Renal cortex interstitium (tissue), 15 donors: ENCODE measurements at places on chromosomes 2 and 18. TPM values are rescaled to one million over a fixed set of nuclear protein-coding genes. Genes with fewer than 3 reads are reported as not detected.

GRCh38 chr2:20618468-20618885 lies 32.4 kb downstream of the HS1BP3 start:
- DNase-seq = no peak

The MERTK gene
- 18.7 TPM for polyA plus RNA-seq

GRCh38 chr2:112542984-112543661 lies 858 bp downstream of the POLR1B start:
- DNase-seq = peak; percentile 9

The RIOK3 gene
- polyA plus RNA-seq = 80.1 TPM

GRCh38 chr2:111624411-111625156 lies 259.4 kb downstream of the ANAPC1 start:
- no peak for DNase-seq

DNA sequence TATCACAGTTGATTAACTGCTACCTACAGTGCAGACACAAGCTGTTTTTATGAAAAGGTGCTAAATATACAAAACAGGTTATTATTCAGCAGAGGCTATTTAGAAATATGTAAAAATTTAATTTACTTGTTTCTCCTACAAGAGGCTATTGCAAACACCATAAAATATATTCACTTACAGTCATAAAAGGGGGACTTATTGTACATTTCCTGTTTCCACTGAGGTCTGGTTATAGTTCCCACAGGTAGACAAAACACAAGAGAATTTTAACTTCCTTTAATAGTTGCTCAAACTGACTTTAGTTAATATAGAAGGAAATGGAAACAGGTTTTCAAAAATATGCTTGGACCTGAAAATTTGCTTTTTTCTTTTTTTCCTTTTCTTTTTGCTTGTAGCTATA lies 40.0 kb upstream of the FRZB start:
- DNase-seq = no peak

The PLGLB1 gene
- 8.6 TPM for polyA plus RNA-seq

DNA sequence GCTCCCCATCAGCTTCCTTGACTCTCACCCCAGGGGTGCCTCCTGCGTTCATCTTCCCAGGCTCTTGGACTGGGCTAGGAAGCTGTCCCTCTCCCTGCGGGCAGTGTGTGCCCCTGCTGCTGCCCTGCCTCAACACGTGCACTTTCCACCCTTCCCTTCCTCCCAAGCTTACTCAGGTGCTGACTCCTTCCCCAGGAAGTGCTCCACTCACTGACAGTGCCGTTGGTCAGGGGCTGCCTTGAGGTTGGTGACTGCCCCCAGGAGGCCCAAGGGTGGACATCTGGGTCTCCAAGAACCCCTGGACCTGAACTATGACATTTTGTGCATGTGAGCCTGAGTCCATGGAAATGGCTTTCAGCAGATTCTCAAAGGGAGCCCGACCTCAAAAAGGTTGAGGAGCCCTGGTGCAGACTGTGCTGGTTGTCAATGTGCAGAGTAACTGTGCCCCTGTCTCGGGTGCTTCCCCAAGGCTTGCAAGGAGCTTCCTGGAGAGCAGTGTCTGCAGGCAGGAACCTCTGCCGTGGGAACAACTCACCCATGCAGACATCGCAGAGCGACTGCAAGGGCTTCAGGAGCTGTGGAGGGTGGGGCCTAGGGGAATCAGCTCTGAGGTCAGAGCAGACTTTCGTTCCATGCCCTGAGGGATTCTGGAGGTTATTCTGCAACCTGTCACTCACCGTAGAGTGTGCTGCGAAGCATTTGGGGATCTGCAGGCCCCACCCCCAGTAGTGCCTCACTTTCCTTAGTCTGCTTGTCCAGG lies 116.5 kb upstream of the MCFD2 start:
- no peak for DNase-seq

- no peak for DNase-seq
Measured at GRCh38 chr2:235725841-235726240, 232.0 kb downstream of the AGAP1 start.

The AKAIN1 gene
- not detected for polyA plus RNA-seq

GRCh38 chr2:158699323-158699722 lies 95.8 kb upstream of the DAPL1 start:
- DNase-seq = no peak

The CCBE1 gene
- 35.2 TPM for polyA plus RNA-seq

The SLC11A1 gene
- polyA plus RNA-seq = 1.6 TPM

The GPAT2 gene
- 0.83 TPM for polyA plus RNA-seq

- DNase-seq = no peak
Measured at GRCh38 chr2:159738509-159739390, 26.4 kb downstream of the MARCHF7 start.

DNA sequence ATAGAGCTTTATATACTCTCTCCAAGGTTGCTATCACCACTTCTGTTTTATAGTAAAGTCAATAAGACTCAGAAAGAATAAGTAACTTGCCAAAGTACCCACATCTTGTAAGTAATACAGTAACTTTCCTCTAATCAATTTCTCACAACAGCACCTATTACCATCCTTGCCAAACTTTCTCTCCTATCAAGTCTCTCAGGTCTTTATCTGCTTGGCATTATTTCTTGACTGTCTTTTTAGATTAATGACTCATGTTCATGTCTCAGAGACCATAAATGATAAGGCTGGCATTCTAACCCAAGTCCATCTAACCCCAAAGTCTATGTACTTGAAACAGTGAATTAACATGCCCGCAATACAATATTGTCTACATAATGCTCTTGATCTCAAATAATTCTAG lies 618.0 kb upstream of the ZEB2 start:
- no peak for DNase-seq

The MGAT4A gene
- polyA plus RNA-seq = 36.4 TPM

DNA sequence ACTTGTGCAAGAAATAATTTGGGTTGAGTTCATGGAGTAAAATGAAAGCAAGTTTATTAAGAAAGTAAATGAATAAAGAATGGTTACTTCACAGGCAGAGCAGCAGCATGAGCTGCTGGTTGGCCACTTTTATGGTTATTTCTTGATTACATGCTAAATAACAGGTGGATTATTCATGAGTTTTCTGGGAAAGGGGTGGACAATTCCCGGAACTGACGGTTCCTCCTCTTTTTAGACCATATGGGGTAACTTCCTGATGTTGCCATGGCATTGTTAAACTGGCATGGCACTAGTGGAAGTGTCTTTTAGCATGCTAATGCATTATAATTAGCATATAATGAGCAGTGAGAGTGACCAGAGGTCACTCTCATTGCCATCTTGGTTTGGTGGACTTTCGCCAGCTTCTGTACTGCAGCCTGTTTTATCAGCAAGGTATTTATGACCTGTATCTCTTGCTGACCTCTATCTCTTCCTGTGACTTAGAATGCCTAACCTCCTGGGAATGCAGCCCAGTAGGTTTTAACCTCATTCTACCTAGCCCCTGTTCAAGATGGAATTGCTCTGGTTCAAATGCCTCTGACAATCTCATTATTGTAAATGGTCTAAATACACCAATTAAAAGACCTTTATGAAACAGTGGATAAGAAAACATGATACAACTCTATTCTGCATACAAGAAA lies 114.1 kb upstream of the FIGN start:
- no peak for DNase-seq

DNA sequence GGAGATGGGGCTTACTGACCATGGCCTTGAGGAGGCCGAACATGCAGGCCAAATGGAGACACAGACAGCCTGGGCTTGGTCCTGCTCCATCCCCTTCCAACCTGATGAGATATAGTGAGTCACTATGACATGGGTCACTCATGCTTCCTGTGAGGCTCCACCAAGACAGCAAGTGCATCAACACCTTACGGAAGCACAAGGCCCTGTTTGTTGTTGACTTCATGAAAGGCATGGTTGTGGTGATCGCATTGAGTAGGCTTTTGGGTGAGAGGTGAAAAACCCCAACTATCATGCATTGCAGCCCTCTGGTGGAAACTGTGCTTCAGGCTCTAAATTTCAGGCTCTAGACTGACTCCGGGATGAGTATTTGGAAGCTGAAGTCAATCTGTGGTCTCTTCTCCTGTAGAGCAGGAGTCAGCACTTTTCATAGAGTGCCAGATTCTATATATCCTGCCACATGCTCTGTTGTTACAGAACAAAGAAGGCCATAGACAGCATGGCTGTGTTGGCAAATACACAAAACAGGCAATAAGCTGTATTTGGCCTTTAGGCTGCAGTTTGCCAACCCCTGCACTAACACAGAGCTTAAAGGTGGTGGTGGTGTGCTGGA lies 10.1 kb downstream of the IL37 start:
- no peak for DNase-seq

- DNase-seq = no peak
Measured at GRCh38 chr2:27664622-27665363, 1.1 kb downstream of the SLC4A1AP start.

The CTAGE1 gene
- polyA plus RNA-seq = 0.06 TPM

The CKAP2L gene
- 19.7 TPM for polyA plus RNA-seq

The SERPINB2 gene
- 0.15 TPM for polyA plus RNA-seq

The FKBP7 gene
- polyA plus RNA-seq = 55.0 TPM

GRCh38 chr2:234027641-234028040 lies 22.9 kb upstream of the SPP2 start:
- no peak for DNase-seq

DNA sequence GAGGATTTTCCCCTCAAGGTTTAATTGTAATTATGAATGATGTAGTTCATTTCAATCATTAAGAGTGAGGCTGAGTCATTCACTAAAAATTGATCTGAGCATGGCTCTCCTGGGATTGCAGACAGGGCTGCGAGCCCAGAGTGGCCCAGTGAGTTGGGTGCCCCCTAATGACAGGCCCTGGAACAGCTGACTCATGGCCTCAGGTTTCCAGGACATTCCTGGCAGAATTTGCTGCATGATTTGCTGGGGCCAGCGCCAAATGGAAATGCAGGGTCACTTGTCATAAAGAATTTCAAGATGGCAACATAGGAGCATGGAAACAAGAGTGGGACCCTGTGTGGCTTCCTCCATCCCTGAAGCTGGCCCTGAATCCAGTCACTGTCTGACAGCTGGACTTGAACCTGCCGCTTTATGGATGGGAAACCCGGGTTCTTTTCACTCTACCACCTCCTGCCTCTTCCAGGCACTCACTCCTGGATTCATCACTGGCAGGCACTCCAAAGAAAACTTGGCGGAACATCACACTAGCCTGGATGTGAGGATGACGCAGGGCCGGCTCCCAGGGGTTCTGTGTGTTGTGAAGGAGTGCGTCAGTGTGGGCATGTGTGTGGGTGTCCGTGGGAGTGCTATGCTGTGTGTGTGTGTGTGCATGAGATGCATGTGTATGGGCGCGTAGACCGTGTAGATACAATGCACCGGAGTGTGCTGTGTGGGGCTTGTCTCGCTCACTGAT lies 15.2 kb downstream of the OTOF start:
- no peak for DNase-seq

- no peak for DNase-seq
Measured at GRCh38 chr2:181790716-181791649, 100.5 kb upstream of the ITPRID2 start.

DNA sequence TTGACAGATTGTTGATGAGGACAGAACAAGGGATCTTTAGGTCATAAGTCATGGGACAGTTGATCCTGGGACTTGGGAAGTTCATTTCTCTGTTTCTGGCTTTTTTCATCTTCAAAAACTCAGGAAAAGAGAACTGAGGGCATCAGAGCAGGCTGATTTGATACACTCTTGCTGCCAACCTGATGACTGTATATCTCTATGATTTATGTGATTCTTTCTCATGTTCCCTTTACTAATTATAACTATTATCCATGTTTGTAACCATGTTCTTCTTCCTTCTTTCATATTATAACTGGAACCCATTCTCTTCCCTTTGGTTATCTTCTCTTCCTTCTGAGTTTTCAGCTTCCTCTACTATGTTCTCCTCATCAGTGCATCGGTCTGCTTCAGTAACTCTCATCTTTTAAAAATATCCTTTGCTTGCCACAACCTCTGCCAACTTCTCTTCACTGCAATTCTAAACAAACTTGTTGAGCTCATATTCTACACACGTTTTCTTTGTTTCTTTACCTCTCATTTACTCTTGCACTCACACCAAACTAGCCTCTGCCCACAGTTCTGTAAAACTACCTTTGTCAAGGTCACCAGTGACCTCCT lies 13.5 kb downstream of the RASGRP3 start:
- no peak for DNase-seq

DNA sequence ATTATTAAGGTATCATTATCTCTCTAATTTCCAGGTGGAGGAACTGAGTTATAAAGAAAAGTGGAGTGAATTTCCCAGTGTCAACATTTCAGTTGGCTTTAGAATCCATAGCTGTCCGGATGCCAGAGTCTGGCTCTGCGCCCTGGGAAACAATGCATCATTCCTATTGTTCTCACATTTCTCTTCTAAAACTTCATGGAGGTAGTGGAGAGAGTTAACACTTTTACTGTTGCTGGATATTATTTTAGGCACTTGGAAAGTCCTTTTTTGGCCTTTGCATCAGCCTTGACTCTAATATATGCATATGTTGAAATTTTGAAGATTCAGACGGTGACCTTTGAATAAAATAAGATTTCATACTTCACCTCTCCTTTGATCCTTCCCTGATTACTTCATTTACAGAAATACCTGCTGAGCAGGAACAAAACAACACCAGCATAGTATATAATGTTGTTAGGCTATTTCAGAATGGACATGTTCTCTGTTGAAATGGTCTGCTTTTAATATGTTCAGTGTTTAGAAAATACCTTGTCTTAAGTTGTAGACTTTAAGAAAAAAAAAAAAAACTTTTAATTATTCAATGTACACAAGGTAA lies 148.8 kb downstream of the EPHA4 start:
- DNase-seq = no peak

The ATF2 gene
- 68.5 TPM for polyA plus RNA-seq

The EFR3B gene
- 7.4 TPM for polyA plus RNA-seq

GRCh38 chr2:39491653-39492052 lies 54.6 kb upstream of the MAP4K3 start:
- DNase-seq = no peak

The ECEL1 gene
- 13.8 TPM for polyA plus RNA-seq

- DNase-seq = no peak
Measured at GRCh38 chr18:79406708-79407107, 11.0 kb downstream of the NFATC1 start.

GRCh38 chr2:37350034-37350433 lies 5.6 kb downstream of the QPCT start:
- DNase-seq = peak; percentile 62

DNA sequence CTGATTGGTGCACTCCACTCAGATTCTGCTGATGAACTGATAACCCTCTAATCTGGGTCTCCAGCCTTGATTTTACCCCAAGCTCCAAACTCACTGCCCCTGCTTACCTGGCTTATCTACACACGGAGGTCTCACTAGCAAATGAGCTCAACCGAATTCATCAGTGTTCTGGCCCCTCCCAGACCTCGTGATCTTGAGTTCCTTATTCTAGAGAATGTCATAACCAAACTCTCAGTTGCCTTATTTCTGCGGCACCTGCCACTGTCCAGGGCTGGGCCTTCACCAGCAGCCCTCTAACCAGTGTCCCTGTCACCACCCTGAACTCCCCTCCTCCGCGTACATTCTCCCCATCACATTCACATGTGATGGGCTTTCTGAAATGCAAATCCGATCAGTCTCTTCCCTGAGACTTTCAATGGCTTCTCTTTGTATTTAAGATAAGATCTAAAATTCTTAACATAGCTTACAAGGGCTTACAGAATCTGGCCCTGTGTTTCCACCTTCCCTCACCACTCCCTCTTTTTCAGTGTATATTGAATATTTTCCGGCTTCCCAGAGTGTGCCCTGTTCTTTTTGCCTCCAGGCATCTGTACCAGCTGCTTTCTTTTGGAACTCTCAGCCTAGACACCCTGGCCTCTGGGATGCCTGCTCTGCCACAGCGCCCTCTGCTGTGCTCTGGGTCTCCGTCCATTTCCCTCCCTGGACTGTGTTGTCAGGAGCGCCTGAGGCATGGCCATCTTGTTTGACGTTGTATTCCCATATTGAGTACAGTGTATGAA lies 31.1 kb downstream of the NAB1 start:
- no peak for DNase-seq

The CDCA7 gene
- polyA plus RNA-seq = 42.9 TPM
